ENCODE measurements at places on chromosomes 16 and 17.

DNA sequence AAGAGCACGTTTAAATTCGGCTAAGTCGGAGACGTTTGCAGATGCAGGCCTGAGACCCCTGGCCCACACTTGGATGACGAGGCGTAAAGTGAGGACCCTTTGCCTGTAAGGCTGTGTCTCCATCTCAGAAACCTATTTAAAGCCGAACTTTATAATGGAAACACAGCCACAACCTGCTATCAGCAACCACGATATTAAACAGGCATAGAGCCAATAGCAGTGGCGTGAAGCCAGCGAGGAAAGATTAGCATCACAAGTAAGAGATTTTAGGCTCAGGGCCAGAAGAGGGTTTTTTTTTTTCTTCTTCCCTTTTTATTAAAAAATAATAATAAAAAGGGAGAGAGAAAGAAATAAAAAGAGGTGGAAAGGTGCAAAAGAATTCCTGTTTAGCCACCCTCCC lies 111.3 kb upstream of the NOL11 start:
- DNase-seq = no peak

DNA sequence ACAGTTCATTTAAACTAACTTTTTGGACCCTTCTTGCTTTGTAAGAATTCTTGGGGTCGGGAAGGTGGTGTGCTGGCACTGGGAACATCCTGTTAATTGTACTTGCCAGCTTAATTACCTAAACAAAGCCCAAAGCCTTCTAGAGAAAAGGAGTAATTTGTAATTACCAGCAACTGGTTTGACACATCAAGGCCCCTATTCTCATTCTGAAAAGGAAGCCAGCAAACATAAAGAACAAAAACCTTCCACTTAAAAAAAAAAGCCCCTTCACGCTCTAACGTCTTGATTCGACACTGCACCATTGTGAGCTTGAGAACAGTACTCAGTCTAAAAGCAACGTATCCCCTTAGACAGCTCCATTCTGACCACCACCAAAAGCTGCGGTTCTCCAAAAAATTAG lies 74.7 kb upstream of the RPH3AL start:
- DNase-seq = no peak

DNA sequence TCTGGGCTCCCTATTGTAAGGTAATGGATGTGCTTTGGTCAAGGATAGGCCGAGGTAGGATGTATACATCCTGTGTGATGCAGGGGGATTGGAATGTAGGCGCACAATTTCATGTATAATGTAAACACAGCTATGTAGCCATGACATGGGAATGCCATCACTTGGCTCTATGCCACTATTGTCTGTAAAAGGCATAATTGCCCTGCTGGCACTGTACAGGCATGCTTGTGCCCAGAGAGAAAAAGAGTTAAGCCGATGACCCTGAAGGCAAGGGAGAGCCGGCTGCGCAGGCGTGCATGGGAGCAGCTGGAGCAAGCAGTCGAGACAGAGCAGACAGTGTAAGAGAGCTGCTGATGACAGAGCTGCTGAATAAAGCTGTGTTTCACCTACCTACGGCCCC lies 212.5 kb upstream of the CPHXL start:
- no peak for DNase-seq

DNA sequence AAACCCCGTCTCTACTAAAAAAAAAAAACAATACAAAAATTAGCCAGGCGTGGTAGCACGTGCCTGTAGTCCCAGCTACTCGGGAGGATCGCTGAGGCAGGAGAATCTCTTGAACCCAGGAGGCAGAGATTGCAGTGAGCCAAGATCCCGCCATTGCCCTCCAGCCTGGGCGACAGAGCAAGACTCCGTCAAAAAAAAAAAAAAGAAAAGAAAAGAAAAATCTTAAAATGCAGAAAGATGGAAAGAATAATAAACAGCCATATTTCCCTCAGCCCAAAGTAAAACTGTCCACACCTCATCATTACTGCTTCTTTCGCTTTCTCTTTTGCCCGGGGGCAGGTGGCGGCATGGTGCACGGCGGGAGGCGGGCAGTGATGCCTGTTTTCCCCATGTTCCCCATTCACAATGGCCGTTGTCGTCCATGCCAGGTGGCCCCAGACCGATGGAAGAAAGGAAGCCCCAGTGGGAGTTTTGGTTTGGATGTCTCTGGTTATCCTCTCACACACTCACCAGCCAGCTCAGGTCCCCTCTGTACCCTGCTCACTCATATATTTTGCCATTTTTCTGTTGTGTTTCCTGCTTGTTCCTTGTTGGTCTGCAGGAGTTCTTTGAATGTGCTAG lies 37.0 kb upstream of the PEMT start:
- DNase-seq = no peak

DNA sequence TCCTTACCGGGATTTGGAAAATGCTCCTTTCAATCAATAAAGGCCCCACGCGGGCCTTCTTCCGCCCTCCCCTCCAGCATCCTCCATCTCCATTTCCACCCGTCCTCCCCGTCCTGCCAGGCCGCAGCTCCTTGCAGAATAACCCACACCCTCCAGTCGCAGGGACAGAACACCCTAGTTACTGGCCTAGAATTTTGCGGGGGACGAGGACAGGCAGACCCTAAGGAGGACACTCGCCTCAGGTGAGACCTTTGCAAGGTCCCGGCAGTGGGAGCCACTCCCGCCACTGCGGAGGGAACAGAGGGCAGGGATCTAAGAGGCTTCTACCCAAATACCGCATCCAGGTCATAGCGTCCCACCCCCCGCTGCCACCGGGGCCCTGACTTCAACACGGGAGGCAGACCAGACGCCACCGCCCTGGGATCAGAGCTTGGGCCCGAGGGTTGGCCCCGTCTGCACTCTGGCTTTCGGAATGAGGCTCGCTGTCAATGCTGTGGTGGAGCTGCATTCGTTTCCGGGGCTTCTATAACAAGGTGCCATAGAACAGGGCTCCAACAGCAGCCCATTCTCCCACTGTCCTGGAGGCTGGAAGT lies 26.8 kb downstream of the SLC25A10 start:
- no peak for DNase-seq

DNA sequence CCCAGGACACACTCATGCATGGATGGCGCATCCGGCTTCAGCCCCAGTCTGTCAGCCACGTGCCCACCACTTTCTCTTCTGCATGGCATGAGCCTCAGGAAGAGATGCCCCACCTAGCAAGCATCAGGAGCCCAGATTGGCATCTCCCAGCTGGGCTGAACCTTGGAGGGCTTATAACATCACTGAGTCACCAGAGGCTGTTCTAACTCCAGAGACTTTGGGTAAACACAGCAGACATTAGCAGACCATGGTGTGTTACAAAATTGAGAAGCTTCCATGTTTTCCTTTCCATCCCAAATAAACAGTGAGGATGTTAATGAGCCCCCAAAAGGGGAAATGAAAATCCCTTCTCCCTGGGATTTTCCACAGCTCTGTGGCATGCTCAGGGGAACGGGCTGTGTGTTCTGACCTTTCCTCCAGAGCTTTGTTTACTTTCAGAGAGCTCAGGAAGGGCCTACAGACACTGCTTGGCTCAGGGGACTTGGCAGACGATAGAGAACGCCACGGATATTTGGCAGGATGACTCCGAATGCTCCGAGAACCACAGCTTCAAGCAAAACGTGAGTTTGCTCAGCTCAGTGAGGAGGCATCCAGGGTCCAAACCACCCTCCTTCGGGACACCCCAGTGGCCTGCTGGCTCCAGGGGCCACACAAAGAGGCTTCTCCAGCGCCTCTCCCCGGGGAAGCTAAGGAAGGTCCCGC lies 16.5 kb downstream of the GLP2R start:
- DNase-seq = no peak

GRCh38 chr16:87855852-87856715 lies 13.2 kb downstream of the SLC7A5 start:
- peak; percentile 80 for DNase-seq

GRCh38 chr16:69717066-69717465 lies 9.3 kb downstream of the NQO1 start:
- DNase-seq = no peak

- DNase-seq = no peak
Measured at GRCh38 chr16:2058872-2059271, 11.1 kb downstream of the TSC2 start.
